ENCODE measurements at places on chromosomes 3 and 15.

- DNase-seq: no peak
Observed at GRCh38 chr15:48406911-48407310, 75.7 kb downstream of the DUT start.

- DNase-seq: no peak
Observed at GRCh38 chr3:109863701-109864100, 526.4 kb upstream of the DPPA4 start.

- DNase-seq: no peak
Observed at GRCh38 chr3:63656786-63657185, 4.3 kb downstream of the SNTN start.

DNA sequence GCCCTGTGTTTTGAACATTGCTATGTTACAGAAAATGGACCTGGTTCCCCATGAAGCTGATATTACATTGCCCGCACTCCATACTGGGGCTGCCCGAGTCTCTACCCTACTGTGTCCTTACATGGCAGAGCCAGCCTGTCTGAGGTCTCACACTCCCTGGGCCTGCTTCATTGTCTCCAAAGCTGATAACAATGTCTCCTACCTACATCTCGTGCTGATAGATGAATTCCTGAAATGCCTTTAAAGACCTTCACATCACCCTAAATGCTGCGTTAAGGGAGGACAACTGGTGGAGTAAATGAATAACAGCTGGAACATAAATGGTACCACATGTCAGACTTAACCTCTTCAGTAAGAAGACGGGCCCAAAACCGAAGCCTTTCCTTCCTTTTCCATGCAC, 62.9 kb upstream of the PTX3 start:
- DNase-seq: no peak

GRCh38 chr3:63970631-63971475, 52.4 kb downstream of the PSMD6 start:
- no peak for DNase-seq

DNA sequence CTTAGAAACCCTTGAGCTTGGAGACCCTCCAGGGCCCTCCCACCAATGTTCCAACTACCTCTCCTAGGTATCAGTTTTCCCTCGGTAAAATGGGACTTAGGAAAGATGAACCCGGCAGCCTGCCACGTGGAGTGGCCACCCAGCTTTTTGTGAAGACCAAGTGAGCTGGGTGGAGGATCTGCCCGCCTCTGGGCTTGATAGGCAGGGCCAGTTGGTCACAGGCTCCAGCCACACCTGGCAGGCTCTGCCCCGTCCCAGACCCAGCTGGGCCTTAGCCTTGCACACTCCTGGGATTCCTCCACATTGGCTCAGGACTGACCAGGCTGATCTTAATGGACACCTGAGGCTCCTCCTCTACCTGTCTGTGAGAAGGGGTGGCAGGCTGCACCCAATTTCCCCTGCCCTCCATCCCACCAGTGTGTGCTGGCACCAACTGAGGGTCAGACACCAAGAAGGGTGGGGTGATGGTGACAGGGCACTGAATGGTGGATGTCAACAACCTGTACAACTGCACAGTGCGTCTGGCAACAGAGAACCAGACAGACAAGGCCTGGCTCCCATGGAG, 761 bp upstream of the GRIP2 start:
- no peak for DNase-seq

DNA sequence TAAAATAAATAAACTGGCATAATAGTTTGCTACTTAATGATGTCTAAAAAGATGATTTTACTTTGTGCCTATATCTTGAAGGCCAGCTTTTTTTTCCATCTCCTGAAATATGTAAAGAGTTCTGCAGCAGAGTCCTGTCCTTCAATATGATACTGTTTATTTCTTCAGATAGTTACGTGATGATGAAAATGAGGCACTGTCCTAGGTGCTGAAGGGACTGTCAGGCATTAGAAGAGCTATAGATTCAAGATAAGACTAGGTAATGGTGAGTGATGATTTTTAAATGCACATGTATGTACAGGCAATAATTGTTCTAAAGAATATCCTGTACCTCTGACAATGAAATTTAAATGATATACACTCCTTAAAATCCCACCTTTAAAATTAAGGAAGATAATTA, 326.9 kb upstream of the DNAJC19 start:
- DNase-seq: no peak

- peak; percentile 40 for DNase-seq
Observed at GRCh38 chr15:72722071-72722696, 36.2 kb downstream of the BBS4 start.

DNA sequence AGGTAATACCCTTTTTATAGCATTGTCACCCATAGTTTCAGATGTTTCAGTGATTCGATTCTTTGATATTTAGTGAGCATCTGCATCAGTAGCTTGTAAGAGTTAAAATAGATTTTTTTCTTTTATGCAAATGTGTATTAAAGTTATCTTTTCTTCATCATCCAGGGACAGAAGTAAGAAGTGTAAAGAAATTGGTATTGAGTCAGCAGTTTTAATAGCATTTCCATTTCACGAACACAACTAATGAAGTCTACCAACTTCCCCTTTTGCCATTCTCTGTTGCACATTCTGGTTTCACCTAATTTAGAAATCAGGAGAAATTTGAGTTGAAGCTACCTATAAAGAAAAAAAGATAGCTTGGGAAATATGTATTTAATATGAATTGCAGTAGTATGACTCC, 127.9 kb downstream of the ROBO1 start:
- DNase-seq: no peak

GRCh38 chr3:133283958-133284807, 115.7 kb upstream of the BFSP2 start:
- no peak for DNase-seq

DNA sequence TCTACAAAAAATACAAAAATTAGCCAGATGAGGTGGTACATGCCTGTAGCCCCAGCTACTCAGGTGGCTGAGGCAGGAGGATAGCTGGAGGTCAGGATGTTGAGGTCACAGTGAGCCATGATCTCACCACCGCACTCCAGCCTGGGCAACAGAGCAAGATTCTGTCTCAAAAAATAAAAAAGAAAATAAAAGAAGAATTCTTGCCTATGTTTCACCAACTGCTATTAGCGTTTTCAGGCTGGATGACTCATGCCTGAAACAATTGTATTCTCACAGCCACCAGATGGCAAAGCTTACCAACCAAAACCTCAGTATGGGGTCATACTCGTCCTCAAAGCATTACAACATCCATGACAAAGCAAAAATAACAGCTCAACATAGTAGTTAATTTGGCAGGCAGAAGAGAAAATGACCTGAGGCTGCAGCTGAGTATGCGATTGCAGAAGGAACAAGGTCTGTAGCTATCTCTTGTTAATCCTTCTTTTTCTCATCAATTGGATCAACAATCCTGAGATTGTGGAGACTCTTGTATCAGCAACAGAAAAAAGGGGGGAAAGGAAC, 52.2 kb downstream of the TP53BP1 start:
- DNase-seq: peak; percentile 22

- no peak for DNase-seq
Observed at GRCh38 chr3:73734211-73735089, 109.7 kb upstream of the PDZRN3 start.

DNA sequence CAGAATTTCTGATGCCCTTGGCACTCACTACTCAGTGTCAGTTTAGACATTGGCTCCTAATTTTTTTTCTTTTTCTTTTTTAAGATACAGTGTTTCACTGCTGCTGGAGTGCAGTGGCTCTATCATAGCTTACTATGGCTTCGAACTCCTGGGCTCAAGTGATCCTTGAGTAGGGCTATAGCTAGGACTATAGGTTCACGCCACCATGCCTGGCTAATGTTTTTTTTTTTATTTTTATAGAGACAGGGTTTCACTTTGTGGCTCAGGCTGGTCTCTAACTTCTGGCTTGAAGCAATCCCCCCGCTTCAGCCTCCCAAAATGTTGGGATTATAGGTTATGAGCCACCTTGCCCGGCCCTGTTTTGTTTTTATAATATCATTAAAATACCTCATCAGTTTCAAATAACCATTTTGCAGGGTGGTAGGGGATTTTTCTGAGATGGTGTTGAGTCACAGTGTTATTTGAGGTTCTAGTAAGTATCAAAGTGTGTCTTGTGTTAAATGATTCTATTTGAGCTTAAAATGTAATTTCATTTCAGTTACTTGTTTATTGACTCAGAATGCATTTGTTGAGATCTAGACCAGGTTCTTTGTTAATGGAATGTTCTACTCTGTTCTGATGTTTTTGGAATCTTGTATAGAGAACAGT, 7.0 kb downstream of the FNDC3B start:
- DNase-seq: no peak

DNA sequence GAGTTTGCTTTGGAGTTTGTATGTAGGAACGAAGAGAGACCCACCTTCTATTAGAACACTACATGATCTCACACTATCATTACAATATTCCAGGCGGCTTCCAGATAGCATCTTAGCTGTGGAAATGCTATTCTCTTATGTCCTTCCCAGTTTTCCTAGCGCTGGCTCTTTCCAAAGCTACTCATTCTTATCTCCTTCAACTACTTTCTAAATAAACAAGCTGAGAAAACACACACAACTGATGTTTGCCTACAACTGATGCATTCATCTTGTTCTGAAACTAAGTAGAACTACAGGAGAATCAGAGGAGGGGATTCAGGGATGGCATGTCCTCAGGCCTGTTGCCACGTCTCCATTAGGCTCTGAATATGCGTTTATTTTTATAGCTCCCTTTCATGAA, 108.9 kb downstream of the GREM1 start:
- DNase-seq: no peak

- no peak for DNase-seq
Observed at GRCh38 chr3:50294492-50295403, 2.5 kb upstream of the IFRD2 start.

DNA sequence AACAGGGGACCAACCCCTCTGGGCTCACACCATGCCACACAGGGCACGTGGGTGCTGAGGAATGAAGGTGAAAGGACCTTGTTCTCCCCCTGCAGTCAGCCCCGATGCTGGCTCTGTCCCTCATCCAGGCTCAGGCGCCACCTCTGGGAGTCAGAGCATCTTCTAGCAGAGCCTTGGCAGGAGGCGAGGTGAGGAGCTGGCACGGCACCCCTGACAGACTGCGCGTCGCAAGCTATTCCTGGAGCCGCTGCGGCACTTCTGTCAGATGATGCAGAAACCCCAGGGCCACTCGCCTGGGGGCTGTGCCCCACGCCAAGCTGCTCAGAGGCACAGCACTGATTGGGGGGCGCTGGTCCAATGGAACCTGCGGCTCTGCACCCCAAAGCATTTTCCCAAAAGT, 62.0 kb downstream of the MGLL start:
- DNase-seq: no peak

DNA sequence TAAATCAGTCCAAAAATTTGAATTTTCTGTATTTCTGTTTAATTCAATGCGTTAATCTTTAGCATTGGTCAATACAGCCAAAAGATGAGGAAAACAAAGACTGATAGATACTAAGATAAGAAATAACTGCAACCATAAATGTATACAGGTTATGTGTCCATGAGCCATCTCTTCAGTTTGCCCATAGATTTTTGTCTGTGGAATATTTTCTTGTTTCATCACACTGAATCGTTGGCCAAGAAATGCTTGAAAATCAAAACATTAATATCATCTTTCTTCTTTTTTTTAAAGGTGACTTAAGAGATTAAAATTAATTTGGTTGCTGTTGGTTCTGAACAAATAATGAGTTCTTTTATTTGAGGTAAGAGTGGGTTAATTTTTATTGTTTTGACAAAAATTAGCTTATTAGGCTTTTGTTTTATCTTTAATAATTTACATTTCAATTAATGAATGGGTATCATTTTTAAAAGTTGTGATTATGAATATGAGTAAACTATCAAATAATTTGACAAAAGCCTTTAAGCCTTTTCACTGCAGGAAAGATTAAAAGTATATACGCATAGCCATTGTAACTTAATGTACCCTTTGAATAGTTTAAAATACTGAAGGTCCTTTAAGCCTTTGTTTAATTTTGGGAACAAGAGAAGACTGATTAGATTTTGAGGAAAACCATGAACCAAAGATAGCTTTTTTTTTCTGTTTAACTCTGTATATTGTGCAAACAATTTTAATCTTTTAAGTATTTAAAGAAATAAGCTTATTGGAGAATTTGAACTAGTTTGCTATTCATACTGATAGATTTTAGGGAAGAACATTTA, 14.7 kb upstream of the CHD2 start:
- no peak for DNase-seq

GRCh38 chr15:48939648-48940047, 24.1 kb downstream of the SHC4 start:
- no peak for DNase-seq

GRCh38 chr3:189229196-189229828, 57.5 kb downstream of the TPRG1 start:
- no peak for DNase-seq

- peak; percentile 71 for DNase-seq
Observed at GRCh38 chr15:40941528-40942336, 11.5 kb upstream of the CHAC1 start.

- DNase-seq: no peak
Observed at GRCh38 chr3:160986069-160986468, 119.1 kb downstream of the B3GALNT1 start.

DNA sequence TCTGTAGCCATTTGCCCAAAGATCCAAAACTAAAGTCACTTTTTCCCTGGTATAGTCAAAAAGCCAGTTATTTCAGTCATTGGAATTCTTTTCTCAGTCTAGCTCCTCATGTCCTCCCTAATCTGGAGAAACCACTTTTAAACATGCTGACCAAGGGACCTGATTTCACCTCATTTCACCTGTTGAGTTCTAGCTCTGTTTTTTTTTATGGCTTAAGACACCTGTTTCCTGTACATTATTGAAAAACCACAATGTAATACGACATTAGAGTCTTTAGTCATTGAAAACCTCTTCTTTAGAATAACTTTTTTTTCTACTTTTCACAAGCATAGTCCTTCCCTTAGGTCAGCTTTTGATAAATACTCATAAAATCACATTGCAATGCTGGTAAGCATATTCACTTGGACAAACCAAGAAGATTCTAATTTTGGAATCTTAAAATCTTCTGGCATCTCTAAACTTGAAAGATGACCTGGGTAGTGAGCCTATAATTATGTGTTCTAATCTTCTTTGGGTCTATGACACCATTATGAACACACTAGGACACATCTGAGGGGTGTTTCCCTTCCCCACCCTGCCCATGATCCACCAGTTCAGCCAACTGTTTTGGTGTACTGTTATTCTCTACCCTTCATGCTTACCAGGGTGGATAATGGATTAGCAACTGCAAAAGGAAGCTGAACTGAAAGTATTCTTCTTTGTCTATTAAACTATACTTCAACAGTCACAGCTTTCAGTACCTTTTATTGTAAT, 103.5 kb upstream of the FXR1 start:
- DNase-seq: no peak

- no peak for DNase-seq
Observed at GRCh38 chr3:120021523-120021922, 72.7 kb downstream of the GSK3B start.

- DNase-seq: no peak
Observed at GRCh38 chr3:37147666-37148065, 26.7 kb downstream of the LRRFIP2 start.

- DNase-seq: no peak
Observed at GRCh38 chr3:101095693-101096430, 102.6 kb upstream of the ABI3BP start.

All from CD4-positive, alpha-beta T cell treated with Interferon gamma for 1 hour (primary cell).